HS-5 (cell line): ENCODE measurements at places on chromosomes 16 and 17.

GRCh38 chr17:28515518-28515917, 9.4 kb downstream of the FOXN1 start:
- no peak for DNase-seq

DNA sequence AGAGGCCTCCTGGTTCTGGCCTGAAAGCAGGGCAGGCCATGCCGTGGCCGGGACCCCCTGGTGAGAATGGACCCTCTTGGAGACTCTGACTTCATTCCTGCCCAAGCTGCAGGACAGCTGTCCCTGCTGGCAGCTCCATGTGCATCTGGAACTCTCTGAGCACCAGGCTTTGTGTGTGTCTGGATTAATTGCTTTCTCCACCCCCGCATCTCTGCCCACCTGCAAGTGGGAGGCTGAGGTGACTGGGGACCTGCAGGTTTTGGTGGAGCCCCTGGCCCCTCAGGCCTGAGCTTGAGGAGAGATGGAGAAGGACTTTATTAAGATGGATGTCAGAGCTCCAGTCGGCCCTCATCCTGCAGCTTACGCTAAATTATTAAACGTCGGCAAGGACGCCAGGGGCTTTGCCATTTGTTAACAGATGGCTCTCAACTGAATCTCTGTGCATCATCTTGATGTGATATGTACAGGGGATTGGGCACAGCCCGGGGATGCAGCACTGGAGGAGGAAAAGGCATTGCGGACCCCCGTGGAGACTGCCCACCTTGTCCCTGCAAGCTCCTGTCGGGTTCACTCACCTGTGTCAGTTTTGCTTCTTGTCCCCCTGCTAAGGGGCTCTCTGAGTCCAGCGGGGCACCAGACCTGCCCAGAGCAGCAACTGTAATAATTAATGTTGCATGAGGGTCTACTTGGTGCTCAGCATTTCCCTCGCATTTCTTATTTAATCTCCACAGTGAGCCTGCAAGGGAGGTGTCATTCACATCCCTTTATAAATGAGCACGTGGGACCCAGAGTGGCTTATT, 154.1 kb upstream of the RPL38 start:
- DNase-seq: no peak

GRCh38 chr17:2067608-2068024, 12.7 kb downstream of the HIC1 start:
- DNase-seq: no peak

- no peak for DNase-seq
Measured at GRCh38 chr17:1374431-1375177, 25.4 kb downstream of the YWHAE start.

DNA sequence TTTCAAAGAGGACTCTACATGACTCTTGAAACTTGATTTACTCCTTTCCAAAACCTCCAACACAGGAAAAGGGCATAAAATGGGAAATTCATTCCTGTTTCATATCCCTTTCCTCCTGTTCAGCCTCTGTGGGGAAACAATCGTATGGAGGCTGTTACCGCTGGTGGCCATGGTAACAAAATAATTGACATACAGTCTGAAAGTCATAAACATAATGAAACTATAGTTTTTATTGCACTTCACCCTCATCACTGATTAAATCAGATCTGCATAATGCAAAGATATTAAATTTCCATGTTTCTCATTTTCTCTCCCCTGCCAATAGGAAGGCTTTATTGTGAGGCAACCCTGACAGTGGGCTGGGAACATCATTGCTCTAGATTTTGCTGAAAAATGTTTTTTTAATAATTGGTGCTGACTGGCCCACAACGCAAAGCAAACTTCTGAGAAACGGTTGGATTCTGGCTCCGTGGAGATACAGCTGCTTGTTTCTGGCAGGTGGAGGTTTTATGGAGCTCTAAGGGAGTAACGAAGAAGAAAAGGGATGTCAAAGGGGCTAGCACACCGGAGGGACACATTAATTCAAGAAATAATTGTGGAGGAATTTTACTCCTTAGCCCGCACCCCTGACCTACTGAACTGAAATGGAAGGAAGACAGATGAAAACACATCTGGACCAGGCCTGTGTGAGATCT, 154.2 kb upstream of the SHISA6 start:
- DNase-seq: no peak

DNA sequence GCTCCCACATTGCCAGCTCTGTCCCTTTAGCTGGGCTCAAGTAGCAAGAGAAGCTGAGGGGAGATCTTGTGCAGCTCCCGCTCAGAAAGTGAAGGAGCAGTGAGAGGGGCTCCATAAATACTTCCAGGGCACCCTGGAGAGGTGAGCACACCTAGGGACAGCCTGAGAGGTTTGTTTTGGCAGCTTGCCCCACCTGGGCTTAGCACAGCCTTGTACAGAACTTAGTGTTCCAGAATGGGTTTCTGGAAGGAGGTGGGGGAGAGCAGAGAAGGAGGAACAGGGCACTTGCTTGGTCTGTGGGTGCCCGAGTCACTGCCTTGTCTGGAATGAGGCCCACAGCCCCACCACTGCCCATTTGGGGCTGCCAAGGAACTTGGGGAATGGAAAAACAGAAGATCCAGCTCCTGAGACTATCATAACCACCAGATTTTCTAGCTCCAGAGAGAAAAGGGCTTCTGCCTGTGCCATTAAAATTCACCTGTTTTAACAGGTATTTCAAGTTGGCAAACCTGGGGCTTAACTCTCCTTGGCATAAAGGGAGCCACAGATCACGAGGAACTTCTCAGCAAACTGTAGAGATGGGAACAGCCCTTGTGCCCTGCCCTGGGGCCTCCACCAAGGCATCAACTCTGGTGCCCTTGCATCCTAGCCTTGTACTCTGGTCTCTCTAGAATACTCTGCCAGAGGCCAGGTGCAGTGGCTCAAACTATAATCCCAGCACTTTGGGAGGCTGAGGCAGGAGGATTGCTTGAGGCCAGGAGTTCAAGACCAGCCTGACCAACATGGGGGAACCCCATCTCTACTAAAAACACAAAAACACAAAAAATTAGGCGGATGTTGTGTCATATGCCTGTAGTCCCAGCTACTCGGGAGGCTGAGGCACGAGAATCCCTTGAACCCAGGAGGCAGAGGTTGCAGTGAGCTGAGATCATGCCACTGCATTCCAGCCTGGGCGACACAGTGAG, 1.9 kb downstream of the PRR15L start:
- no peak for DNase-seq
